ENCODE measurements at places on chromosomes 7 and 10.

DNA sequence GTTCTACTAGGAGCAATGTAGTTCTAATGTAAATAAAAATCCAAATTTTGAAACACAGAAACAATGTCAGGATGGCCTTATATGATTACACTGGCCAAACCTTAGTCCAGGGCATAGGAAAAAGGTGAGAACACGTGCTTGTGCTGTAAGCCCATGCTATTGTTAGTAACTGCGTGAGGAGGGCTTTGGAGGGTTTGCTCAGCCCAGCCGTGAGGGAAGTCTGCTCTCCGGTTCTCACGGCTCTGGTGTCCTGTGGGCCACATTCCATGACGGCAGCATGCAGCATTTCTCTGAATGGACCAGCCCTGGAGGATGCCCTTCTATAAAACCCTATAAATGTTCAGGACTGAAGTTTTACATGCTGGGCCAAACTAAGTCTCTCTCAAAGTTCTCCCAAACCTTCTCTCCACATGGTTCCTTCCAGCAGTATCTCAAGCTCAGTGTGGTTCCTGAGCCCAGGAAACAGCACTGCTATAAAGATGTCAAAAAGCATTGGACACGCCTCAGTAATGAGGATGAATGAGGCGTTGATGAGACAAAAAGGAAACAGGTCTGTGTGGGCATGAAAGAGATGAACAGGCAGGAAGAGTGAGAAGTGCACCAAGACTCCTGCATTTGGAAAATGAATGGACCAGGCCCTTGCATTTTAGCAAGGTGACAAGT, 174.8 kb upstream of the CDCA7L start:
- DNase-seq, result no peak

- no peak for DNase-seq
These were observed 47.0 kb downstream of the WDFY4 start for GRCh38 chr10:48731654-48732053.

DNA sequence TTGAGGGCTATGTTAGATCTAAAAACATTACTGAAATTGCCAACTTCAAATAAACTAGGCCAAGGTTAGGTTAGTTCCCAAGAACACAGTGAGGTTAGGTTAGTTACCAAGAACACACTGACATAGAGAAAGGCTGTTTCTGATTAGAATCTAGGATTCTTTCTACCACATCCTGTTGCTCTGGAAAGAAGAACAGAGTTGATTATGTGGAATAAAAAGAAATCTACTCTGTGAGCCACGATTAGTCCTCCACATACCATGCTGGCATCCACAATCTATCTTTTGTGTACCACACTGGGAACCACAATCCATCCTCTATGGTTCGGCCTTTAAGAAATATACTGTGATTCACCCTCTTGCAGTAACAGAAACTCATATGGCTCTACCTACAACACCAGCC, 91.4 kb downstream of the LRRTM3 start:
- DNase-seq, result no peak

GRCh38 chr7:28520074-28521015, 108.0 kb downstream of the CREB5 start:
- no peak for DNase-seq

GRCh38 chr10:96017191-96017687, 26.1 kb upstream of the CCNJ start:
- peak; percentile 36 for DNase-seq

DNA sequence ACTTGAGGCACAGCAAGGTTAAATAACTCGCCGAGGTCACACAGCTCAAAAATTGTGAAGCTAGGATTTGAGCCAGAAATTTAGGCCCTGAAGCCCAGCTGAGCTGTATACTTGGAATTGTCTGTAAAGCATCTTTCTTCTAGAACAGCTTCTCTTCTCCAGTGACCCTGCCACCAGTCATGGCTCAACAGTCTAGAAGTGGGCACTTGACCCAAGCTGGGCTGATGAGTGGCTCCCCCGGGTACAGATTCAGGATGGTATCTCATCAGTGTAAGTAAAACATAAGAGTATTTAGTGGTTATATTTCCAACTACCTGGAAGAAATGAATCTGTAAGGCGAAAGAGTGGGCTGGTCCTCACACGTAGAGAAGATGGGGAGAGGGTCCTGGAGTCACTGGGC, 243.9 kb upstream of the GPR26 start:
- no peak for DNase-seq

GRCh38 chr10:26839966-26840627, 20.7 kb downstream of the ABI1 start:
- no peak for DNase-seq

- no peak for DNase-seq
These were observed 178.4 kb upstream of the TARP start for GRCh38 chr7:38451840-38452239.

GRCh38 chr7:96612034-96612433, 97.6 kb downstream of the SEM1 start:
- no peak for DNase-seq

DNA sequence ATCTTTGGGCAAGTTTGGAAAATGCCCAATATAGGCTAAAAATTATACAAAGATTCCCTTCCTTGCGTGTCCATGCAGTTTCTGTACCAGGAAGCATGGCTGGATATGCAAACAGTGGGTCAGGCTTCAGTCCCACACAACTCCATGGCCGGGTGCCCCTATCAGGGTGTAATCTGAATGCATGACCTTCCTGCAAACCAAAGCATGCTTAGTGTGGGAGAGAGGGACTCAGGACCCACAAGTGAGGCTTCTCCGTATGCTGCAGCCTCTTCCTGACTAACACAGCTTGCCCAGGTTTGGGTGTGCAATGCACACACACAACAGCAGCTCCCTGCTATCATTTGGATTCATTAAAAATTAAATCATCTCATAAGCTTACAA, 8.5 kb downstream of the AKR1B10 start:
- no peak for DNase-seq

- DNase-seq, result no peak
These were observed 134.8 kb upstream of the SHH start for GRCh38 chr7:155947051-155947450.

GRCh38 chr10:19904202-19904661, 88.0 kb downstream of the PLXDC2 start:
- no peak for DNase-seq

- no peak for DNase-seq
These were observed 18.4 kb downstream of the TRIM24 start for GRCh38 chr7:138478499-138478908.

DNA sequence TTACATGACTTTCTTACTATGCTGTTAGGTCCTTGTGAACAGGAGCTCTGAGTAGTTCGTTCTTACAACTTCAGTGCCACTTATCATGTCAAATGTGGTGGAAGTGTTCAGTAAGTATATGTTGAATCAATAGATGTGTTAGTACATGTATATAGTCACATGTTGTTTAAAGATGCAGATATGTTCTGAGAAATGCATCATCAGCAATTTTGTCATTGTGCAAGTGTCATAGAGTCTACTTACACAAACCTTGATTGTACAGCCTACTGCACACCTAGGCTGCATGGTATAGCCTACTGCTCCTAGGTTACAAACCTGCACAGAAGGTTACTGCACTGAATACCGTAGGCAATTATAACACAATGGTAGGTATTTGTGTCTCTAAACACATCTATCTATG, 174.8 kb downstream of the GPR37 start:
- no peak for DNase-seq

GRCh38 chr7:105712877-105713276, 131.6 kb upstream of the EFCAB10 start:
- DNase-seq, result no peak

GRCh38 chr10:18151356-18151890, 11.2 kb downstream of the CACNB2 start:
- no peak for DNase-seq

GRCh38 chr10:128863823-128864405, 603.1 kb upstream of the MGMT start:
- no peak for DNase-seq

DNA sequence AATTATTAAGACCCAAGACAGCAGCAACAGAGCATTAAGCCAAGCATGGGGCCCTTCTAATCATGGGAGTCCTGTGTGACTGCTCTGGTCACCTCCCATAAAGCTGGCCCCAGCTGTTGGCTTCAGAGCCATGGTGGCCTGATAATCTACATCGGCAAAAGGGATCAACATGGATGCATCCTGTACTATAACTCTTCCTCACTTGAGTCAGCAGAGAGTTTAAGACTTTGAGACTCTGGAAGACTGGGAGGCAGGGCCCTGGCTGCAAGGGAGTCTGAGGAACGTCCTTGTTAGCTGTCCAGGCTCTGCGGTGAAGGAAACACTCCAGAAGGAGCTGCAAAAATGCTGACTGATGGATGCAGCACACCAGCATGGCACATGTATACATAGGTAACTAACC, 95.0 kb upstream of the KIAA1217 start:
- no peak for DNase-seq

DNA sequence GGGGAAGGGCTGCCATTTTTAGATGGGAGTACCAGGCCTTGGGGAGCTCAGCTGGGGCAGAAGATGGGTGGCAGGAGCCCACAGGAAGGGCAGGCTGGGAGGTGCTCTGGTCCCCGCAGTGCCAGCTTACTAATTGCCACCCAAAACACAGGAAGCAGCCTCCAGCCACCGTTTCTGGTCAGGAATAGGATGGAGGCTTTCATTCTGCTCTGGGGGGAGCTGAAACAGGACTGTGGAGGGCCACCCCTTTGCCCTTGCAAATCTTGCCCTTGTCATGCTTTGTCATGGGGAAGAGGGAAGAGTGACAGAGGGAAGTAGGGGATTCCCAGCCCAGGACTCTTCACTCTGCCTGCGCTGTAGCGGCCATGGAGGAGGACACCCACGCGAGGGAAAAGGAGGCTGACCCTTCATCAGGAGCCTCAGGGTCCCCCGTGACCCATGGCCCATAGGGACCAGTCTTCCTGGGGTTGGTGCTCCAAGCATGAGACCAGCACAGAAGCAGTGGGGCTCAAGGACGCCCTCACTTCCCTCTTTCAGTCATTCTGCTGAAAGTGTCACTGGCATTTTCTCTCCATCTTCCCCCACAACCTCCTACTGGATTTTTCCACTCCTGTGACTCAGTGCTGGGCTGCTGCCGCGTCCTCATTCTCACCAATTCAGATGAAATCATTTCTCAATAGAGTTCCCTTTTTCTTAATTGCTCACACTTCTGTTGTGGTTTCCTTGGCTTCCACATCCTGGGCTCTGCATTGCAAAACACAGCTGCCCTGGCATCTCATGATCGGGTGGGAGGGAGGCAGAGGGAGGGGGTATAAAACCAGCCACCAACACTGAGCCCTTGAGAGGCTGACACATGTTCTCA, 61.9 kb downstream of the MKI67 start:
- peak; percentile 82 for DNase-seq

DNA sequence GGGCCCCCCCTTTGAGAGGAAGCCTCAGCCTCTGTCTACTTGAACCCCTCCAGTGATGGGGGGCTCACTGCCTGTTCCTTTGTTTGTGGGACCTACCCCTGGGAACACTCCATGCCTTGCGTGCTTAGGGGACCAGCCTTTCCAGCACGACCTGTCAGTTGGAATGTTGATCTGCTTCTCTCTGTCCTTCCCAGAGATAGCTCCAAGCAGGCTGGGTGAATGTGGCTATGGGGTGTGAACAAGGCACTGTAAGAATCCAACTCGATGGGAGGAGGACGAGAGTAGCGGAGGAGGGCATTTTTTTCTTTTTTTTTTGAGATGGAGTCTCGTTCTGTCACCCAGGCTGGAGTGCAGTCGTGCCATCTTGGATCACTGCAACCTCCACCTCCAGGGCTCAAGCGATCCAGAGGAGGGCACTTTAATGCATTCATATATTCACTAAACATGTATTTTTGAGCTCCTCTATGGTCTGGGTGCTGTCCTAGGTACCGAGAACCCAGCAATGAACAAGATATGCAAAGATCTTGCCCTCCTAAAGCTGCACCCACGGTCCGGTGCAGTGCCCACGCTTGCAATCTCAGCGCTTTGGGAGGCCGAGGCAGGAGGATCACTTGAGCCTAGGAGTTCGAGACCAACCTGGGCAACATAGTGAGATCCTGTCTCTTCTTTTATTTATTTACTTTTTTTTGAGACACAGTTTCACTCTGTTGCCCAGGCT, 8.5 kb downstream of the CLIP2 start:
- DNase-seq, result no peak

- DNase-seq, result no peak
These were observed 609.0 kb upstream of the FZD8 start for GRCh38 chr10:36251068-36251467.

DNA sequence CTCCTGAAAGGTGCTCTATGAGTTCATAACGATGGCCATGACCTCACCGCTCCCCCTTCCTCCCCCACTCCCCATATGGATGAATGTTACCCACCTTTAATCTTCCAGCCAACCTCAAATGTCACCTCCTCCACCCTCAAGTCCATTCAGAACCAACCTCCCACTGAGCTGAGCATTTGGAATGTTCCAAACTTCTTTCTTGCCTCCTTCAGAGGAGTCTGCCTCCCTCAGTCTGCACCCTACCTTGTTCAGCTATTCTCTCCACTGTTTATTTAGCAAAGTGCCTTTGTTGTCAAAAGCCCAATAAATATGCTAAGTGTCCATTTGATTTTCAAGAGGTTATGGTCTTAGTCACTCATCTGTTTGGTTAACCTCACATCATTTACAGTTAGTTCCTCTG, 22.9 kb upstream of the MTPAP start:
- no peak for DNase-seq

DNA sequence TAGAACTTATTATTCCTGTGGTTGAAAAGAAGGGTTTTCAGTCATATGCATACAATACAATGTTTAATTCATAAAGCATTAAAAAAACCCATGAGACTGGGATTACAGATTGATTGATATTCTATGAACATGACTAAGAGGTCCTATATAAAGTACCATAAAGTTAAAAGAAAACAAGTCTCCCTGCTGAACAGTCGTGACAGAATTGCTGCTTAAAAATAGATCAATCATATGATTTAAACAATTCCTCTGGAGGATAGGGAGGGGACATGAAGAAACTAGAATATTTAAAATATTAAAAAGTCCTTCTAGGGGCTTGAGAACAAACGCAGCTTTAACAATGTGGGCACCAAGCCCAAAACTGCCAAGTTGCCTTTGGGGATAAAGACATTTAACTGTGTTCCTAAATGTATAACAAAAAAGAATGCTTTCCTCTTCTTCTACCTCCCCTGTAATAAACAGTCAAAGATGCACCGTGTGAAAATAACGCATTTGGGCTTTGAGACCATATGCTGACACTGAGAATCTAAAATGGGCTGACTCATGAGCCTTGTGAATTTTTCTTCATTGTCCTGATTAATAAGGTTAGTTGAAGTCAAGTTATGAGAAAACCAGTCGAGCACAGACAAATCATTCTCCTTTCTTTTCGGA, 25.8 kb downstream of the TWIST1 start:
- DNase-seq, result no peak

DNA sequence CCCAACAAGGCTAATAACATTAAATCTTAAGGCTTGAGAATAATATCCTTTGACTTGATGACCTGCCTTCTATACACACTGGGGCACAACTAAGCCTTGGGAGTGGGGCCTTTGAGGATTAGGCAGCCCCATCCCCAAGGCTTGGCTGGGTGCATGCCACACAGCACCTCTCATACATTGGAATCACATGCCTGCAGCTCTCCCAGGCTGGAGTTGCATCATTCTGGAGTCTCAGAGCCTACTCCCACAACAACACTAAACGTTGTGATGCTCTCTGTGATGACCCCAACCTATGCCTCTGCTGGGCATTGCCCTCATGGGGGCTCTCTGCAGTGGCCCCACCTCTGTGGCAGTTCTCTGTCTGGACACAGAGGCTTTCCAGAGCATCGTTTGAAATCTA, 31.9 kb upstream of the SGCE start:
- no peak for DNase-seq

Measured in activated T-cell treated with anti-CD3 and anti-CD28 coated beads, Interleukin-2, amount 50 U/mL, for 24 hours (primary cell).